Activated naive CD8-positive, alpha-beta T cell treated with anti-CD3 and anti-CD28 coated beads for 36 hours (primary cell): ENCODE measurements at places on chromosomes 3 and 15.

- no peak for DNase-seq
These were observed 36.3 kb downstream of the LRIG1 start for GRCh38 chr3:66464512-66464894.

GRCh38 chr3:128814519-128815317 lies 64.7 kb upstream of the ACAD9 start:
- DNase-seq: no peak

- DNase-seq: no peak
These were observed 10.2 kb upstream of the KLF15 start for GRCh38 chr3:126367316-126367805.

- no peak for DNase-seq
These were observed 36.8 kb downstream of the CHAC1 start for GRCh38 chr15:40990080-40990479.

- DNase-seq: peak; percentile 43
These were observed 497 bp downstream of the PARP16 start for GRCh38 chr15:65286069-65286703.
